Adipocyte (in vitro differentiated cells): ENCODE measurements at places on chromosomes 7 and 10.
A peak's percentile ranks its signal among the peaks of the same experiment; 100 is the strongest.

GRCh38 chr10:132183046-132183445 is 3.7 kb upstream of the DPYSL4 start:
- DNase-seq, result no peak

GRCh38 chr7:134669845-134670373 is 23.3 kb downstream of the BPGM start:
- DNase-seq, result peak; percentile 69

DNA sequence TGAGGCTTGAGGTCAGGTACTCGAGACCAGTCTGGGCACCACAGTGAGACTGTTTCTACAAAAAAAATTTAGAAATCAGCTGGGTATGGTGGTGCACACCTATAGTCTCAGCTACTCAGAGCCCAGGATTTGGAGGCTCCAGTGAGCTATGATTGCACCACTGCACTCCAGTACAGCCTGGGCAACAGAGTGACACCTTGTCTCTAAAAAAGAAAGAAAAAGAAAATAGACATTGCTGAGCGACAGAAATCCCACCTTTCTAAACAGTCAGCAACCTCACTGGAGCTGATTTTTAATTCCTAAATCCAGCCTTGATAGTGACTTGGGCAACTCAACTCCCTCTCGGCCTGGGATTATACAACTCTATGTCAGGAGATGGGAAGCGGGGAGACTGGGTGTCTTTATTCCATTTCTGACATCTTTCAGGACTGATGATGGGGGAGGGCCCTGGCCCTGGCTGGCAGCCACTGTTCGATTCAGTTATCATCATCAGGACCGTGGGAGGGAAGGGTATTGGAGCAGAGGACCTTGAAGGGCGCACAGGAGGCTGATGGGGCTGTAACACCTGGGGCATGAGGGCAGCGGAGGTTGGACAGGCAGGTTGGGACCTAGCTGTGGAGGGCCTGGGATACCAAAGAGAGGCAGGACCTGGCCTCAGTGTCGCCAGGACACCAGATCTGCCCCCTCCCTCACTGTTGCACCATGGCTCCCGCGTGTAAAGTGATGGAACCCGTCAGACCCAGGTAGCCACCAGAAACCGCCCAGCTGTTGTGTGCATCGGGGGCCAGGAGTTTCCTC is 14.7 kb downstream of the HSPB1 start:
- DNase-seq, result no peak

- DNase-seq, result peak; percentile 39
Measured at GRCh38 chr10:103968441-103969391, 1.8 kb downstream of the SLK start.

DNA sequence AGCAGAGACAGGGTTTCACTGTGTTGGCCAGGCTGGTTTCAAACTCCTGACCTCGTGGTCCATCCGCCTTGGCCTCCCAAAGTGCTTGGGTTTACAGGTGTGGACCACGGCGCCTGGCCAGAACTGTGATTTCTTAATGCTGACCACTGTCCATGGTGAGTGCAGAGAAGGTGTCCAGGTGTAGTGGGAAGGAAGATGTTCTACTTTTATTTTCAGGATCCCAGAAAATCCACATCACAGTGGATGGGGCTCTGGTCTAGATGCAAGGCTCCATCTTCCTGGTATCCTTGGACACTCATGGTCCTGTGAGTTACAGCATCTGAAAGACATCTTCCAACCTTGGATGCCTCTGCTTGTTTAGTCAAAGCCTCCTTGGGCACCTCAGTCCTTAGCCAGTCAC is 92.7 kb downstream of the CCDC3 start:
- DNase-seq, result no peak

DNA sequence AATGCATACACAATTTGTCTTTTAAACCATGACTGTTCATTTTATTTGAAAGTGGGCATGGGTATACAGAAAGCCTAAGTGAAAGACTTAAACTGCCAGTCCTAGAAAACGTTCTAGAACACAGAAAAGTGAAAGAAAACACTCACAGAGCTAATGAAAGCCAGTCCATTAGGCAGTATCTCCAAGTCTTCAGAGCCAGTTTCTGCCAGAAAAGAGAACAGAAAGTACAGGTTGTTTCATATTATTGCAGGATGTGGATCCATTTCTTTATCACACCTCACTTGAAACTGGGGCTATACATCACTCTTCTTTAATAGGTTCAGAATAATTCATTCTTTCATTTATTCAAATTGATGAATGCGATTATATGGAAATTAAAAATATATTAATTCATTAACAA is 7.7 kb downstream of the PON1 start:
- DNase-seq, result no peak

- DNase-seq, result peak; percentile 56
Measured at GRCh38 chr7:111265394-111265793, 174.5 kb downstream of the LRRN3 start.

DNA sequence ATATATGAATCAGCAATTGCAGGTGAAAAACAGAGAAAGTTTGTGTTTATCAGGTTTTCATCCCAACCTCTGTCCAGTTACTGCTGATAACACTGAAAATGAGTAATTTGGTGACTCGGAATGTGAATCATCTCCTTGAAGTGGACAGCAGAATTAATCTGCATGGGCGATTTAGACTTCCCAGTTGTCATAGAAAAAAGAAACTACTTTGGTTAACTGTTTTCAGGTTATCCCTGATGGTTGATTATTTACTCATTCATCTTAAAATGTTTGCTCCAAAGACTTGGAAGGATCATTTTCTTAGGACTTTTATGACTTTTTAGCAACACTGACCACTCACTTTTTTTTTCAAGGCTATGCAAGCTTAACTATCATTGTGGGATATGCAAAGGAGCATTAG is 504.1 kb upstream of the ANKRD30A start:
- DNase-seq, result no peak

GRCh38 chr10:4371691-4372295 is 454.2 kb upstream of the AKR1E2 start:
- DNase-seq, result no peak

DNA sequence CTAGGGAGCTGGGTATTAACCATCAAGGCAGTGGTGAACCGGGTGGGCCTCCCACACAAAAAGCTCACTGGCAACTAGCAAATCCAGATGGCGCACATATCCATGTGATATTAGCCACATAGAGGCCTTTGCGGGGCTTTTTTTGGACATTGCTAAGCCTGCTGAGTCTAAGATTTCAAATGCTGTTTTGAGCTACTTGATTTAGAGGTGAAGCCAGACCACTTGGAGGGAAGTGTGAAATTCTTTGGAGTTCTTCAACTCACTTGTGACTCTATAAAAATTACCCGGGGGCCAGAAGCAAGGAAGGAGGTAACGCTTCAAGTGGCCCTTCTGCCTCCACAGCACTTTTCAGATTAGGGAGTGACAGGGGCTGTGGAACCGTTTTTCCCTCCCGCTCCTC is 619.8 kb upstream of the GALNT17 start:
- no peak for DNase-seq

DNA sequence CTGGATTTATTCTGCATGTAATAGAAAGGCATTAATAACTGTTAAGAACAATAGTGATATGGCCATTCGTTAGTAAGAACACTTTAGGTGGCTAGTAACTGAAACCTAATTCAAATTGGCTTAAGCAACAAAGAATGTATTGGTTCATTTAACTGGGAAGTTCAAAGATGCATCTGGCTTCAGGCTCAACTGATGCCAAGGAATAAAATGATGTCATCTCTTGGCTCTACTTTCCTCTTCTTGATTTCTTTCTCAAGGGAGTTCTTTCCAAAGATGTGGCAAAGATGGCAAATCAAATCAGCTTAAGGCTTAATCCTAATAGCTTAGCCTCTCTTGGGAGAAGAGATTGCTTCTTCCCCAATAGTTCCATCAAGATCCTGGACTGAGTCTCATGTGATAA is 51.6 kb downstream of the PIK3CG start:
- DNase-seq, result peak; percentile 30

GRCh38 chr10:10350050-10350449 is 667.6 kb upstream of the CELF2 start:
- no peak for DNase-seq

GRCh38 chr10:52420656-52421055 is 106.6 kb downstream of the DKK1 start:
- DNase-seq, result no peak

- DNase-seq, result no peak
Measured at GRCh38 chr10:63718421-63718820, 197.2 kb downstream of the REEP3 start.

DNA sequence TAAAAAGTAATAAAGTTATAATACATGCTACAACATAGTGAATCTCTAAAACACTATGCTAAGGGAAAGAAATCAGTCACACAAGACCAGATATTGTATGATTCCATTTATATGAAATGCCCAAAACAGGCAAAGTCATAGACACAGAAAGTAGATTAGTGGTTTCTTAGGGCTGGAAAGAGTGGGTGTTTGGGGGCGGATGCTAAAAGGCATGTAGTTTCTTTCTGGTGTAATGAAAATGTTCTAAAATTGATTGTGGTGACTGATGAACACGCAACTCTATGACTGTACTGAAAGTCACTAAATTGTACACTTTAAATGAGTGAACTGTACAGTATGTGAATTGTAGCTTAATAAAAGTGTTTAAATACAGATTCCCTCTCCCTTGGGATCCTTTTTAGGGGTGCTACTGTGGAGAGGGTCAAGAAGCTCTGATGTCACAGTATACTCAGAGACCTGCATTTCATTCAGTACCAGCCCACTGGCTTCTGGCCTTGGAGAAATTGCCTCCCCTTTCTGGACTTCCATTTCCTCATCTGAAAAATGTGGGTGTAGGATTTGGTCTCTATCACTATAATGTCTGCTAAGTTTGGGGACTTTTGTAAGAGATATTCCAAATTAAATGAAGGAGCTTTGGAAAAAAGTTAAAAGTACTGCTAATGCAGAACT is 46.4 kb downstream of the AOAH start:
- no peak for DNase-seq

- DNase-seq, result peak; percentile 31
Measured at GRCh38 chr7:117667456-117667855, 187.6 kb downstream of the CFTR start.

DNA sequence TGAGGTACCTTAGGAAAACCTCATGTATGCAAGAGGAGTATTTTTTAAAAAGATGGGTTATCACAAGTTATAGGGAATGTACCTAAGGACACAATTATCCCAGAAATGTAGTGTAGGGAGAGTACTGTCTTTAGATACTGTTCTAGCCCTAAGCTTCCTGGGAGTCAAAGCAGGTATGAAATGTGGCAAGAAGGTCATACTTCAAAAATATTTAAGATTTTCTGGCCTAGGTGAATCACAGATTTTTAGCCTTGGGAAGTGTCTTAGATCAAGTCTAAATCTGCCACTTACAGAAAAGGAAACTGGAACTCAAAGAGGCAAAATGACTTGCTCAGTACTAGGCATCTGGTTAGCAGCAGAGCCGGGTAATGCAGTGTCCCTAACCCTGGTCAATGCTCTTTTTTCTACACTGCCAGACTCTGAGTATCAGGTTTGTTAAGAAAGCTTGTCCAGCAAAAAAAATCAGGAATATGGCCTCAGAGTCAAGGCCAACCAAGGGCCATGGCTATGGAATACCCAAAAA is 13.9 kb downstream of the PIK3AP1 start:
- DNase-seq, result no peak

DNA sequence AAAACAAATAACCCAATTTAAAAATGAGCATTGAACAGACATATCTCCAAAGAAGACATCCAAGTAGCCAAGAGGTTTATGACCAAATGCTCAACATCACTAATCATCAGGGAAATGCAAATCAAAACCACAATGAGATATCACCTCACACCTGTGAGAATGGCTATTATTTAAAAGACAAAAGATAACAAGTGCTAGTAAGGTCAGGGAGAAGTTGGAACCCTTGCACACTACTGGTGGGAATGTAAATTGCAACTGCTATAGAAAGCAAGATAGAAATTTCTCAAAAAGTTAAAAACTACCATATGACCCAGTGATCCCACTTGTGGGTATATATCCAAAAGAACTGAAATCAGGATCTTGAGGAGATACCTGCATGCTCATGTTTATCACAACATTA is 49.5 kb downstream of the SGMS1 start:
- no peak for DNase-seq

- DNase-seq, result peak; percentile 68
Measured at GRCh38 chr7:34747867-34748727, 90.1 kb downstream of the NPSR1 start.

DNA sequence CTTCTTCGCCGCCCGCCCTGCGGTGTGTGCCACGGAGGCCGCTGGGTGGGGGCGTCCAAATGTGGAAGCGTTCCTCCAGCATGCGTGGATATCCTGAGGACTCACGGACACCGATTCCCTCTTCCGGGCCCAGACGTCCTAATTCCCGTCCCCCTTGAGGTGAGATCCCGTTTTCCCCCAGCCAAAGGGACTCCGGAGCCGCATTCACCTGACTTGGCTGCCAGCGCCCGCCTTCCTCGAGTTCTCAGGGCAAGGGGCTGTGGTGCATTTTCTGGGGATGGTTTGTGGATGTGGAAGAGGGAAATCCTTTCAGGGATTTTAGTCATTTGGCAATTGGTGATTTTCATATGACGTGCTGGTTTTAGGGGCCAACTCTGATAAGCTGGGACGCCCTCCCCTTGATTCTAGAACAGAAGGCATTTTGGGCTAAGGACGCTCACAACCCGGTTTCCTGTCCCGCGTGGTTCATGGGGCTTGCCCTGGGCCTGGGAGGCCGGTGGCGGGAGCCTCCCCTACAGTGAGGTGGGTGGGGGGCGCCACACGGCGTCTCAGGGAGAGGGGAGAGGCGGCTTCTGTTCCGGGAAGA is 165.4 kb downstream of the ACTR3B start:
- no peak for DNase-seq

DNA sequence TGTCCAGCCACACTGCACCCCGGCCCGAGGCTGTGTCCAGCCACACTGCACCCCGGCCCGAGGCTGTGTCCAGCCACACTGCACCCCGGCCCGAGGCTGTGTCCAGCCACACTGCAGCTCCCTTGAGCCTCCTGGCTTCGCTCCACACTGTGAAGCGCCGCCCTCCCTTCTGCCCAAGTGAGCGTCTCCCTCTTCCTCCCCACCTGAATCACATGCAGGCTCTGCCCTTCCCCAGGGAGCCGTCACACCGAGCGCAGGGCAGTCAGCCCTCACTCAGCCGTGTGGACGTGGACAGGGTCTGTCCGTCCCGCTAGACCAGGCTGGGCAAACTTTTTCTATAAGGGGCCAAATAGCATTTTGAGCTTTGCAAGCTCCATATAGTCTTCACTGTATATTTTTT is 27.6 kb downstream of the CFAP46 start:
- DNase-seq, result no peak

GRCh38 chr7:24729365-24730017 is 27.8 kb downstream of the GSDME start:
- DNase-seq, result no peak

- DNase-seq, result no peak
Measured at GRCh38 chr7:38323156-38323555, 49.7 kb upstream of the TARP start.

GRCh38 chr10:14560791-14561765 is 213.6 kb downstream of the FAM107B start:
- no peak for DNase-seq

GRCh38 chr7:104958371-104958865 is 55.6 kb upstream of the KMT2E start:
- no peak for DNase-seq

DNA sequence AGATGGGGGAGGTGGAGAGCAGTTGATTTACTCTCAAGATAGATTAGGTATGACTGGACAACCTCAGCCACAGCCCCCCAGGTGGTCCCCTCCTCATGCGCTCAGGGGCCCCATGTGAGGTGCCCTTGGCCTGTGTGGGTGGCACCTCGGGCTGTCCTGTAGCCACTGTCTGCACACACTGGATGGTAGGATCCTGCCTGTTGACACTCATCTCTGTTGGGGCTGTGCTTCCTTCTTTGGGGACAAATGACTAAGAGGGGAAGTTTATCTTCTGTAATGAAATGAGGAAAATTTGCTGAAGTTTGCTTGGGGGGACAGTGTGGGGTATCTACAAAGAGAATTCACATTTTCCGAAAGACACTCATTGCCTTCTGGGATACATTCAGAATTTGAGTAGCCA is 53.6 kb upstream of the ANTXRL start:
- no peak for DNase-seq
